ENCODE measurements at places on chromosomes 4 and X. TPM values are rescaled to one million over a fixed set of nuclear protein-coding genes. Genes with fewer than 3 reads are reported as not detected.

GRCh38 chr4:101961144-101961543 is 170.6 kb downstream of the BANK1 start:
- DNase-seq, result no peak
- no peaks in the 10 kb centered on the region for H3K27me3 ChIP-seq
- no peak overlapping the region for H3K27ac ChIP-seq
- H3K4me1 ChIP-seq, result no peaks in the 10 kb centered on the region

GRCh38 chr4:76106442-76106841 is 31.9 kb downstream of the ART3 start:
- DNase-seq, result no peak
- H3K4me3 ChIP-seq, result no peak overlapping the region
- no peaks in the 10 kb centered on the region for H3K4me1 ChIP-seq

- DNase-seq, result no peak
- H3K4me3 ChIP-seq, result no peak overlapping the region
- H3K27ac ChIP-seq, result no peak overlapping the region
- H3K36me3 ChIP-seq, result no peaks in the 10 kb centered on the region
- H3K4me1 ChIP-seq, result no peaks in the 10 kb centered on the region
These were observed 7.7 kb downstream of the PRSS48 start for GRCh38 chr4:151284534-151285245.

DNA sequence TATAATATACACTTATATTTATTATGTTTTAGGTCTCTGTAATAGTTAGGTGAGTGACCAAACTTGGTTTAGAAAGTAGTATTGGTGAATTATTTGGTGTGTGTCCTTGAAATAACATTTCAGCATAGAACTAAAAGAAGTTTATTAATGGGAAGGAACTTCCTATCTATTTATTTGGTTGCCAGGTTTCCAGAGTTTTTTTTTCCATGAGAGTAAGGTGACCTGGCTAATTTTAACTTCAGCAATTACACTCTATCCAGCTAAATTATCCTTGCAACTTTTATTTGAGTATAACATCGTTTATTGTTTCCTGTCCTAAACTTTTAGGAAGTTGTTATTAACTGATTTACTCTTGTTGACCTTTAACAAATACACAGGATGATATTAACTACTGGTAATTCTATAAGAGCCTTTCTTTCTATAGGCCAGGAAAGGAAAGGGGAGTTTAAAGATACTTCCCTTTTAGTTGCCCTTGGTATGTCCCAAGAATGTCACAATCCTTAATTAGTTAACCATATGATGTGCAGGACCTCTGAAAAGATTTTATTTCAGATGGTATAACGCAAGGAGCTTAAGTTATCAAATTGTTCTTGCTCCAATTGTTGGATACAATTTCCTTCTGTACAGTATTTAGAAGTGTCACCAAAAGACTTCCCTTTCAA is 18.9 kb downstream of the PRDM8 start:
- H3K27ac ChIP-seq, result no peak overlapping the region
- no peaks in the 10 kb centered on the region for H3K4me1 ChIP-seq
- H3K4me3 ChIP-seq, result no peak overlapping the region
- no peak for DNase-seq
- peaks cover 9% of the 10 kb centered on the region for H3K27me3 ChIP-seq

DNA sequence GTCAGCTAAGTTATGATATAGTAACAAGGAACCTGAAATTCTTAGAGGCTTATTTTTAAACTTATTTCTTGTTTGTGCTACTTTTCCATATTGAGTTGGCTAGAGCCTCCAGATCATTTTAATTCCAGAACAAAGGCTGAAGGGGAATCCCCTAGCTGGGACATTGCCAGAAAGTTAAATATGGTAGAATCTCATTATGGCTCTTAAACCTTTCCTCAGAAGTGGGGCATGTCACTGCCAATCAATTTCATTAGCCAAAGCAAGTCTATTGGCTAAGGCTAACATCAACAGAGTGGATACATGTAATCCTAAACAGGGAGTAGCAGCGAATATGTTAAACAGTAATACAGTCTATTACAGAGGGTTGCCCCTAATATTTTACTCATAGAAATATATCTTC is 47.0 kb downstream of the FTHL17 start:
- no peaks in the 10 kb centered on the region for H3K4me1 ChIP-seq
- no peaks in the 10 kb centered on the region for H3K27me3 ChIP-seq
- no peak overlapping the region for H3K27ac ChIP-seq

GRCh38 chrX:97238632-97239031 is 354.9 kb downstream of the RPA4 start:
- H3K4me3 ChIP-seq, result no peak overlapping the region
- H3K27me3 ChIP-seq, result no peaks in the 10 kb centered on the region
- no peak overlapping the region for H3K27ac ChIP-seq
- H3K36me3 ChIP-seq, result no peaks in the 10 kb centered on the region

PLXNB3 gene
- polyA plus RNA-seq, result not detected

DNA sequence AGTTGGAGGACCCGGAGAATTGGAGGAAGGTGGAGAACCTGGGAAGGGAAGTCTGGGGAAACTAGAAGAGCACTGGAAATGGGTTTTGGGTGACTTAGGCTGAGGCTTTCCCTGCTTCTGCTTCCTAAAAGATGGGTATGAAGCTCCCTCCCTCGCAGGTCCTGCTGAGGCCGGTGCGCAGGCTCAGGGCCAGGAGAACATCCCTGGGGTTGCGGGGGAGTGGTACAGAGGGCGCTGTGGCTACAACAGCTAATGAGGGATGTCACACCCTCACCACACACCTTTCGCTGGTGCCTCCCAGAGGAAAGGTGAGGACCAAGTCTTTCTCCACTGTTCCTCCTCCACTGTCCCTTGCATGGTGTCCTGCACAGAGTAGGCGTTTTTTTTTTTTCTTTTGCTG is 15.8 kb downstream of the APLN start:
- peaks cover 7% of the 10 kb centered on the region for H3K4me1 ChIP-seq
- no peak overlapping the region for H3K4me3 ChIP-seq
- DNase-seq, result no peak
- no peak overlapping the region for H3K27ac ChIP-seq
- no peaks in the 10 kb centered on the region for H3K36me3 ChIP-seq

DNA sequence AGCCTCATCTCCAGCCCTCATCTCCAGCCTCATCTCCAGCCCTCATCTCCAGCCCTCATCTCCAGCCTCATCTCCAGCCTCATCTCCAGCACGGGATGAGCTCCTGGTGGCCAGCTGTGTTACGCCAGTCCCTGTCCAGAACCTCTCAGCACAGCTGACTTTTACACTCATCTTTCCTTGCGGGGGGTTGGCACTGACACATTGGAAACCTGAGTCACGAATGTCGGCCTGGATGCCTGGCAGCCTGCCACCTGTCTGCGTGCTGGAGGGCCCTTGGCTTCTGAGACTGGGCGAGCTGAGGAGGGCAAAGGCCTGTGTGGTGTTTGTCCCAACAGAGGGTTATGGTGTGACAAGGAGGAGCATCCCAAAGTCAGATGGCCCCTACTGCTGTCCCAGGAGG is 66.1 kb upstream of the HGFAC start:
- H3K4me3 ChIP-seq, result no peak overlapping the region
- H3K27me3 ChIP-seq, result no peaks in the 10 kb centered on the region
- H3K4me1 ChIP-seq, result peaks cover 11% of the 10 kb centered on the region
- no peaks in the 10 kb centered on the region for H3K36me3 ChIP-seq
- H3K27ac ChIP-seq, result no peak overlapping the region

CTPS2 gene
- 4.7 TPM for polyA plus RNA-seq

- H3K4me3 ChIP-seq, result no peak overlapping the region
- H3K27me3 ChIP-seq, result no peaks in the 10 kb centered on the region
- no peak for DNase-seq
- no peaks in the 10 kb centered on the region for H3K4me1 ChIP-seq
- H3K27ac ChIP-seq, result no peak overlapping the region
These were observed 163.4 kb upstream of the ITM2A start for GRCh38 chrX:79530310-79531108.

TRMT2B gene
- 60.8 TPM for polyA plus RNA-seq

FAM9C gene
- polyA plus RNA-seq, result not detected

DNA sequence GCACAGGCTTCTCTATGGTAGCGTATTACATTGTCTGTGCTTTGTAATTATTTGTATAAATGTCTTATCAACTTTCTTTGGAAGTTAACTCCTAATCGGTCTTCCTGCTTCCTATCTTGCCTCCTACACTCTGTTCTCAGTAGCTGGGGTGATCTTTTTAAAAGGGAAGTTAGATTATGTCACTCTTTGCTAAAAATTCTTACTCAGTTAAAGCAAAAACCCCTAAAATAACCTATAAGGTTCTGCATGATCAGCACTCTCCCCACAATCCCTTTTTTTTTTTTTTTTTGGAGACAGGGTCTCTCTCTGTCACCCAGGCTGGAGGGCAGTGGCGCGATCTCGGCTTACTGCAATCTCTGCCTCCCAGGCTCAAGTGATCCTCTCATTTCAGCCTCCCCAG is 2.6 kb upstream of the PRPS1 start:
- no peaks in the 10 kb centered on the region for H3K27me3 ChIP-seq
- H3K36me3 ChIP-seq, result no peaks in the 10 kb centered on the region
- H3K4me1 ChIP-seq, result peaks cover 22% of the 10 kb centered on the region
- no peak overlapping the region for H3K4me3 ChIP-seq

GRCh38 chrX:69074726-69075125 is 90.5 kb downstream of the PJA1 start:
- no peak for DNase-seq
- H3K27me3 ChIP-seq, result no peaks in the 10 kb centered on the region
- H3K4me3 ChIP-seq, result no peak overlapping the region

EVC2 gene
- polyA plus RNA-seq, result 0.86 TPM

DNA sequence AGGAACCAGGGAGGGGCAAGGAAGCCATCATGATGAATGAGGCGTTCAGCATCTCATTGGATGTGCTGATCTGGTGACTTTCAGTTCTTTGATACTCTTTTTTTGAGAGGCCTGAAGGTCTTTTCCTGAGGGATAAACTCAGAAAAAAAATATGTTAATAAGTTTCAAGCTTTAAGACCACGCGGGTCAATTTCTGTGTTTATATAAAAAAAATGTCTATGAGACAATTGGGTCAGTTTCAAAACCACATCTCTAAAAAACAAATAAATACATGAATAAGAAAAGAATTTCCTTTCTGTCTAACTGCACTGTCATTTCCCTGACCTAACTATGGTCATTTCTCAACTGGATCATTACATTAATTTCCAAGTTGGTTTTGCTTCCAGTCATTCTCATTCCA is 62.6 kb downstream of the TRIML1 start:
- no peaks in the 10 kb centered on the region for H3K4me1 ChIP-seq
- no peaks in the 10 kb centered on the region for H3K36me3 ChIP-seq
- H3K4me3 ChIP-seq, result no peak overlapping the region
- H3K27ac ChIP-seq, result no peak overlapping the region
- no peak for DNase-seq

DNA sequence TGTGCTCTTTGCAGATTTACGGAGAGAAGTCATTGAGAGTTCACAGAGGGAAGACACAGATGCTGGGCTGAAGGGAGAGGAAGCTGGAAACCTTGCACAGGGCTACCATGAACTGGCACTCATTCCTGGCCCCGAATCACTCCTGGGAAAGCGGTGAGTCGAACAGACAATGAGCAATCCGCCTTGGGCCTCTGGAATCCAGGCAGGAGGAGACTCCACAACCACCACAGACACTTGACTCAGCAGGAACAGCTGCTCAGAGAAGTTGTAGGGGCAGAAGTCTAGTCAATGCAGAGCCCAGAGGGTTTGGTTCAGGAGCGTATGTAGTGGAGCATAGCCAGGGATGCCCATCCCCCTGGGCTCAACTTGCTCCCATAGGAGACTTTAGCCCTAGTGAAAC is 62.8 kb upstream of the GRIA3 start:
- H3K4me1 ChIP-seq, result no peaks in the 10 kb centered on the region
- no peaks in the 10 kb centered on the region for H3K27me3 ChIP-seq
- no peaks in the 10 kb centered on the region for H3K36me3 ChIP-seq

GPR173 gene
- not detected for polyA plus RNA-seq

ADGRL3 gene
- not detected for polyA plus RNA-seq

GRCh38 chr4:54707406-54707805 is 49.6 kb downstream of the KIT start:
- no peak overlapping the region for H3K27ac ChIP-seq
- H3K36me3 ChIP-seq, result no peaks in the 10 kb centered on the region
- DNase-seq, result no peak
- H3K4me3 ChIP-seq, result no peak overlapping the region
- H3K4me1 ChIP-seq, result peaks cover 4% of the 10 kb centered on the region

GUF1 gene
- 14.8 TPM for polyA plus RNA-seq

- no peak overlapping the region for H3K4me3 ChIP-seq
- no peak for DNase-seq
- no peaks in the 10 kb centered on the region for H3K36me3 ChIP-seq
- H3K27me3 ChIP-seq, result no peaks in the 10 kb centered on the region
- no peaks in the 10 kb centered on the region for H3K4me1 ChIP-seq
These were observed 506.0 kb upstream of the FMR1 start for GRCh38 chrX:147405764-147406163.

FAT4 gene
- not detected for polyA plus RNA-seq

SOD3 gene
- polyA plus RNA-seq, result not detected

GRCh38 chr4:42390622-42391354 is 6.5 kb upstream of the SHISA3 start:
- no peak overlapping the region for H3K4me3 ChIP-seq
- no peak overlapping the region for H3K27ac ChIP-seq
- H3K4me1 ChIP-seq, result no peaks in the 10 kb centered on the region
- H3K36me3 ChIP-seq, result no peaks in the 10 kb centered on the region
- no peak for DNase-seq

DNA sequence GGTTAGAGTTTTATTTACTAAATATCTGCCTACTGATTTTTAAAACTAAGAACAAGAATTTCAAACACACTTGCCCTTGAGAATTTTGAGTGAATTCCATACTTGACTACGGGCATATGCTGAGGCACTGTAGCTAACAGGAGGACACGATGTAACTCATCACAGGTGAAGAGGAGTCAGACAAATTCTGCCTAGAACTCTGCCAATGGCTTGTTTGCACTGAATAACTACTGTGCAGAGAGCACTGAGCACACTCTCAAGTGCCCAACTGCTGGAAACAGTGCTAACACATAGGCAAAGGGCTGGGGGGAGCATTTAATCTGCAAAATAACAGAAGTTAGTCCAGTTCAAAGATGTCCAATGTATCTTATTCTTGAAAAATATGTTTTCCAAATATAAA is 104.4 kb downstream of the WDFY3 start:
- no peak overlapping the region for H3K4me3 ChIP-seq
- no peaks in the 10 kb centered on the region for H3K4me1 ChIP-seq
- no peak for DNase-seq

- H3K27me3 ChIP-seq, result no peaks in the 10 kb centered on the region
- H3K4me1 ChIP-seq, result no peaks in the 10 kb centered on the region
- peaks cover 45% of the 10 kb centered on the region for H3K36me3 ChIP-seq
- H3K4me3 ChIP-seq, result no peak overlapping the region
- H3K27ac ChIP-seq, result no peak overlapping the region
These were observed 38.9 kb downstream of the SMC1A start for GRCh38 chrX:53383376-53384076.

- H3K27me3 ChIP-seq, result no peaks in the 10 kb centered on the region
- no peaks in the 10 kb centered on the region for H3K36me3 ChIP-seq
- H3K4me1 ChIP-seq, result no peaks in the 10 kb centered on the region
- no peak overlapping the region for H3K27ac ChIP-seq
- no peak overlapping the region for H3K4me3 ChIP-seq
These were observed 109.1 kb downstream of the GPAT3 start for GRCh38 chr4:83644677-83645659.

- no peaks in the 10 kb centered on the region for H3K4me1 ChIP-seq
- DNase-seq, result no peak
- no peaks in the 10 kb centered on the region for H3K36me3 ChIP-seq
These were observed 344.8 kb upstream of the MAGEB2 start for GRCh38 chrX:29870608-29871007.
